Suppressor macrophage (primary cell): ENCODE measurements at places on chromosomes 2 and 18.
A peak's percentile ranks its signal among the peaks of the same experiment; 100 is the strongest.

- no peak for DNase-seq
These were observed 8.2 kb downstream of the MXD1 start for GRCh38 chr2:69923116-69923515.

DNA sequence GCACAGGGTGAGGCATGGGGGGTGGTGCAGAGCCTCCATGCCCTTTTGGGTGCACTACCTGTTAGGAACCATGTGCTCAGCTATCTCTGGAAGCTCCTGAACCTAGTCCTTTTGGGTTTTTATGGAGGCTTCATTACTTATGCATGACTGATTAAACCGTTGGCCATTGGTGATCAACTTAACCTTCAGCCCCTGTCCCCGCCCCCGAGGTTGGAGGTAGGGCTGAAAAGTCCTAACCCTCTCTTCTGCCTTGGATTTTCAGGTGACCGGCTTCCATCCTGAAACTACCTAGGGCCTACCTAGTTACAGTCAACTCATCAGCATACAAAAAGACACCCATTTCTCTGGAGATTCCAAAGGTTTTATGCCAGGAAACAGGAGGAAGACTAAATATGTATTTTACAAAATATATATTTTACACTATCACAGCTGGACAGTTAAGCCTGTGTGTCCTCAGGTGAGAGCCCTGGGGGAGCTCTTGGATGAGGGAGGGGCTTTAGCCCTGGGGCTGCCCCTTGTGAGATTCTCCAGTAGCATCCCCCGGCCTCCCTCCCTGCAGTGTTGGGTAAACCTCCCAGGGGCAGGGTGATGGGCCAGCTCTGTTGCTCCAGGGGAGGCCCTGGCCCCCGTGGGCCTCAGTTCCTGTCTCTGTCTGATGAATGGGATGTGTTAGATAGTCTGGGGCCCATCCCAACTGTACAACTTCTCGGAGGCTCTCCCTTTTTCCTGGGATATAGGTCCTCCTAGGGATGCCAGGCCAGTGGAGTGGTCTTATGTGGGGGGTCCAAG, 24.1 kb downstream of the GLI2 start:
- no peak for DNase-seq

GRCh38 chr2:60213865-60214625, 339.4 kb downstream of the BCL11A start:
- DNase-seq, result peak; percentile 70

- DNase-seq, result no peak
These were observed 18.5 kb downstream of the KCMF1 start for GRCh38 chr2:84989422-84989821.

- no peak for DNase-seq
These were observed 2.6 kb upstream of the TBC1D8 start for GRCh38 chr2:101153787-101154186.

DNA sequence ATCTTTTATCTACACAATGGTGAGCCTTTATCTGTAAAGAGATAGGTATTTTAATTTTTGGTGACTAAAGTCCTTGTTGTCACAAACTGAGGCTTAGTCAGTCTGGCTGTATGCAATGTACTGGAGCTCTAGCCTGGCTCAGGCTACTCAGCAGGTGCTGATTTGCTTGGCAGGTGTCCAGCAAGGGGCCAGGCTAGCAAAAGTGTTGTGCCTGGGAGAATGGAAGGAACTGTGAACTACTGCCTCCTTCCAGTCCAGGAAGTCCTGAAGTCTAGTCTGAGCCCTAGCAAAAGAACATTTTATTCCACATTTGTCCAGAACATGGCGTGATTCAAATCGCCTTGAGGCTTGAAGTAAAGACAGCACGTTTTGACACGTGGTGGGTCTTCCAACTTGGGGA, 260.5 kb downstream of the CCDC85A start:
- DNase-seq, result no peak

GRCh38 chr2:27092696-27093429, 6.3 kb downstream of the KHK start:
- DNase-seq, result no peak

DNA sequence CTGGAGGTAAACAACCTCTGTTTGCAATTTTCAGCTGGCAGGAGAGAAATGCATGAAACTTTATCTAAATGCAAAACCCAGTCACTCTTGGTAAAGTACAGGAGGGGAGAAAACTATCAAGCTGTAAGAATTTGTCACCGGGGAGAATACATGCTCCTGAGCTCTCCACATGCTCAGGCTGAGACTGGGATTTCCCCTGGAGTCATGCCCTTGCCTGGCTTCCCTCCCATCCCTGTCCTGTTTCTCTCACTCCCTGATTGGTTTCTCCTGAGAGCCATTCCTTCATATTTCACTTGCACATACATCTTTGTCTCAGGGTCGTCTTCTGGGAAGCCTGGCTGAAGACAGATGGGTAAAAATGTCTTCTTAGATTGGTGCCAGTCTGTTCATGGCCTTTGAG, 52.9 kb upstream of the SPATS2L start:
- no peak for DNase-seq

DNA sequence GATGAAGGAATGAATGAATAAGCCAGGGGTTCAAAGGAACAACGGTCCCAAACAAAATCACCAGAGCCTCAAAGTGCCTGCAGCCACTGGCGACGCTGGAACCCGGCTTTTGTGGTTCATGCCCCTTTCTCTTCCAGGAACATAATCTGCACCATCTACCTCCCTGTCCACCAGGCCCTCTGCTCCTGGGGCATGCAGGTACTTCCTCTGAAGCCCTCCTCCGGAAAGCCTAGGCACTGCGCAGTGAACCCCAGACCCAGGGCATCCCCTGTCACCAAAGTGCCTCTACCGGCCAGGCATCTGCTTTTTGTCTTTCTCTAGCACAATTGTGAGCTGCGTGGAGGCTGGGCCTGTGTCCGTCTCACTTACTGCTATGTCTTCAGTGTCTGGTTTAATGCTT, 98.6 kb upstream of the TMEM200C start:
- no peak for DNase-seq

- no peak for DNase-seq
These were observed 13.0 kb downstream of the HDAC4 start for GRCh38 chr2:239387811-239388210.

DNA sequence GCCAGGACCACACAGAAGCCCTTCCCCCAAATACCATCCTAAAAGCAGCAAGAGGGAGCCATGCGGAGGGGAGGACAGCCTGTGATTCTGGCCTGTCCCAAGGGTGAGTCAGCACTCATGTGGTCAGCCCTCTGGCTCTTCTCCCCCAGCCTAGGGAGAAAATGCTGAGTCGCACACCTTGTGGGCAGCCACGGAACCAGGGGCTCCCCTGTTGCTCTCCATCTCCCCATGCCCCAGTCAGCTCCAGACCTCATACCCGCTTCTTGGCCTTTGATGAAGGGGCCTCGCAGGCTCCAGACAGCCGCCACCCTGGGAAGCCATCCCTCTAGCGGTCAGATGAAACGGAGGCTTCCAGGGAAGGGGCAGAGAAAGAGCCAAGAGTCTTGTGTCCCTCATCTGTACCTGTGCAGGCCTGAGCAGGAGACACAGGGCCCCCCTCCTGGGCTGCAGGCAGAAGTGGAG, 181.3 kb upstream of the SIX2 start:
- no peak for DNase-seq

- peak; percentile 89 for DNase-seq
These were observed 87.0 kb upstream of the RTN4 start for GRCh38 chr2:55137024-55137958.

- no peak for DNase-seq
These were observed 75.1 kb downstream of the SPRED2 start for GRCh38 chr2:65357095-65357958.

- DNase-seq, result no peak
These were observed 374.9 kb upstream of the RAB6C start for GRCh38 chr2:129604560-129604959.

DNA sequence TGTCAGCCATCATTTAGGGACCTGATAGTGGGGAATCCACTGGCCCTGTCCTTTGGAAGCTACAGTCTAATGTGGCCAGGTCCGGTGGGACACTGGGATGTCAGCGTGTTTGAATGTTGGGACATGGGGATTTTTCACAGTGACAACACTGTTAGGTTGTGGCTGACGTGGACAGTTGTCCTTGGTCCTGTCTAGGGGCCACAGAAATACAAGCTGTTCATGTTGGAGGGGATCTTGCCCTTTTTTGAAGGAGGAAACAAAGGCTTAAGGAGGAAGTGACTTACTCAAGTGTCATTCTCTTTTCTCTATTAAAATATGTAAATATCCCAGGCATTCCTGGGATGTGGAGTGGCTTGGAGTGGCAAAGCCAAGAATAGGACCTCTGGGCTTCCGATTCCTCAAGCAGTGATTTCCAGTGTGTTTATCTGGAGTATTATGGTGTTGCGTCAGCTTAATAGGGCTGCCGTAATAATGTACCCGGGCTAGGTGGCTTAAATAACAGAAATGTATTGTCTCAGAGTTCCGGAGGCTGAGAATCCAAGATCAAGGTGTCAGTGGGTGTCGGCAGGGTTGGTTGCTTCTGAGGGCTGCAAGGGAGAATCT, 8.5 kb downstream of the ACOXL start:
- DNase-seq, result no peak

DNA sequence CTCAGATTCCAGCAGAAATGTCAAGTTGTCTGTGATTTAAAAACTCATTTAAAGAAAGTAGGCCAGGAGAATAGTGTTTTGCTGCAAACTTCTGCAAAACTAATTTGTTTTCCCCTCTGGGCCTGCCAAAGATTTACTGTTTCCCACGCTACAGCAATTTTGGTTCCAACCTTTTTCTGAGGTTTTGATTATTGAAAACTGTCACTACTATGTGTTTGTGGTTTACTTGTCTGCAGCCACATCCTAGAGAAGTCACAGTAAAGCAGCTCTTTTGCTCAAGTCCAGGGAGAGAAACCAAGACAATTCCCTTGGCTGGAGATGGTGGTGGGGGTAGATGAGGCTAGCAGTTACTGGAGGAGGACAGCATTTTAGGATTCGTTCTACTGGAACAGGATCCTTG, 12.8 kb downstream of the IL1R2 start:
- DNase-seq, result no peak

- DNase-seq, result no peak
These were observed 502.0 kb downstream of the RNF144A start for GRCh38 chr2:7419186-7419585.

DNA sequence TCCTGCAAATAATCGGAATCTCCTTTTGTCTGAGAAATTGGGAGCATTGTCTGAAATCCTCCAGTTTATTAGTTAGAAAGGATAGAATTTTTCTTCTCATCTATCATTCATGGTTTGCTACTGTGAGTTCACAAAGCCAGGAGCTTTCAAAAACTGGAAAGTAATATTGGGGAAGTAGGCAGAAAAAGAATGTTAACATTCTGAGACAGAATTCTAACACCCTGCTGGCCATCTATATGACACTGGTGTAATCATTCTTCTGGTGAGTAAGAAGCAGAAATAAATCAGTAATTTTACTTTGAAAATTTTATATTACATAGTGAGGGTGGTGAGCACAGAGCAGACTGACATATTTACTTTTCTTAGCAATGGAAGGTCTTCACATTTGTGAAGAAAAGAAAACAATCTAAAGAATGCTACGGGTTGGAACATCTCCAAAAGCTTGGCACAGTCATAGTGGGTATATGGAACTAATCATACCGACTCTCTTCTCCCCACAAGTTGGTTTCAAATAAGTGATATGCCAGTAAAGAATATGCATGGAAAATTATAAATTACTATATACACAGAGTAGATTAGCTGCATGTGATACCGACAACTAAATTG, 344.9 kb downstream of the LPIN1 start:
- no peak for DNase-seq

DNA sequence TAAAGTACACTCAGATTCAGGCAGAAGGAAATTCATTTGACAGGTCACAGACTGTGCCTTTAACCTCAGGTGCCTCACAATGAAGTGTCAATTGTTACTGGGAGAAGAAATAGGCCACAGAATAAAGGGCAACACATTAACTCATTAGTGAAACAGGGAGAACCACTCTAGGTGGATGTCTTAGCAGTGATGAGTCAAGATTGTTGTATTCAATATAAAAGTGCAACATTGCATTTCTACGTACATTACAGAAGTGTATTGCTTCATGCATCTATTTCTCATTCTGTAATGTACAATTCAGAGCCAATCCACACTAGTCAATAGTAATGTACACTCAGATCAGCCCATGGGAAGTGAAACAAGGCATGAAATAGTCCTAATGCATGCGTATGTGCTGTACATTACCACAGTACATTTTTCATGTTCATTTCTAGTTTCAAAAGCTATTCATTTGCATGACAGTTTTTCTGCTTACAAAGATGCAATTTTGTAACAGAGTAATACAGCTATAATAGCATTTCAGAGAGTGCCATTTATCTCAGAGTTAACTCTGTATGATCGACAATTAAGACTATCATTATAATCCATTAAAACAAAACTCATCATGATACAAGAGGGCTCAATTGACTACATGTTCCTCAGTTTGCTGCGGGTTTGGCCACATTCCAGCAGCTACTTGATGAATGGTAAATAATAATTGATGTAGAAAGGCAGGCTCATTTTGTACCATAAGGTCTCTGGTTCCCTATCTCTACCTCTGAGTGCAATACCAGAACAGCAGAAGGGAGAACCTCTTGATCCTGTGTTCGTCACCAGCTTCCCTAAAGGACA, 12.2 kb upstream of the ARL5A start:
- peak; percentile 23 for DNase-seq

- DNase-seq, result no peak
These were observed 270.4 kb upstream of the TMEFF2 start for GRCh38 chr2:192465141-192465540.

DNA sequence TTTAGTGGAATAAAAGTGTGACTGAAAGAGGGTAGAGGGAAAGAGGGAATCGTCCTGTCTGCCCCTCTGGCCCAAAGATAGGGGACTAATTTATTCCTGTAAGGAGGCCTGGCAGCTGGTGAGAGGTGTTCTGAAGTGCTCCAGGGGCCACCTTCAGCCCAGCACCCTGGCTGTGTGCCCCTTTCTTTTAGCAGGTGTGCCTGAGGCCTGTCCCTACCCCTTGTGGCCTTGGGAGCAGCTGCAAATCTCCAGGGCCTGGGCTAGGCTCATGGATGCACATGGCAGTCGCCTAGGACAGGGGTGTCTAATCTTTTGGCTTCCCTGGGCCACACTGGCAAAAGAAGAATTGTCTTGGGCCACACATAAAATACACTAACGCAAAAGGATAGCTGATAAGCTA, 37.3 kb downstream of the FHOD3 start:
- DNase-seq, result no peak

DNA sequence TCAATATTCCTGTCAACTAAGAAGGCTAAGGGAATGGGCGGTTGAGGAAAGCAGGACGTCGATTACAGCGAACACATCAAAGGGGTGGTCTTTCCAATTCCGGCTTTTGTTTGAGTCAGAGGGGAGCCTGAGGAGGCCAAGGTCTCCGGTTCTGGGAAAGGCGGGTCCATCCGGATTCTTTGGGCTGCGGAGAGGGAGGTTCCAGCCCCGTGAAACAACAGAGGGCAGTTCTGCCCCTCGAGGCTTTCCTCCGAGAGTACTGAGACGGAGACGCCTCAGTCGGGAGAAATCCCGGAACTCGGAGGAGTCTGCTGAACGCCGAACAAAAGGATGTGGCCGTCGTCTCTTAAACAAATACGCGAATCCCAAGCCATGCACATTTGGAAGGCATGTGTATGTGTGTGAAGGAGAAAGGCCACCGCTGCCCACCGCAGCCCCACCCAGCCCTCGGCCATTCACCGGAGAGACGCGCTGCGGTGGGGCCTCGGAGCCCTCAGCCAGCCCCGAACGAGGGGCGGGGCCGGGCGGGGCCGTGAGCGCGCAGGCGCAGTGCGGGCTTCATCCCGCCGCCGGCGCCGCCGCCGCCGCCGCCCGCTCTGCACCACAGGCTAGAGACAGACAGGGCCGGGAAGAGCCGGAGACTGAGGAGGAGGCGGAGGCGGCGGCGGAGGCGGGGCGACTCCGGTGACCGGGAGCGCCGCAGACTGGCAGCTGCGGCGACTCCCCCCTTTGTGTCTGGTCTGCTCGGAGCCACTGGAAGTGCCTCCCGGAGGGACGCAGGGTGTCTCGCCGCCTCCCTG, at the start of gene BMPR2:
BMPR2 (plus strand) TSS at position 719 of the 800 bp plus-strand sequence. CDS start 1,148 bp downstream, outside the sequence.
- DNase-seq, result peak; percentile 96

GRCh38 chr2:120635146-120635545, 100.5 kb upstream of the GLI2 start:
- no peak for DNase-seq
